ENCODE measurements at places on chromosomes 4 and X. TPM values are rescaled to one million over a fixed set of nuclear protein-coding genes. Genes with fewer than 3 reads are reported as not detected.

DNA sequence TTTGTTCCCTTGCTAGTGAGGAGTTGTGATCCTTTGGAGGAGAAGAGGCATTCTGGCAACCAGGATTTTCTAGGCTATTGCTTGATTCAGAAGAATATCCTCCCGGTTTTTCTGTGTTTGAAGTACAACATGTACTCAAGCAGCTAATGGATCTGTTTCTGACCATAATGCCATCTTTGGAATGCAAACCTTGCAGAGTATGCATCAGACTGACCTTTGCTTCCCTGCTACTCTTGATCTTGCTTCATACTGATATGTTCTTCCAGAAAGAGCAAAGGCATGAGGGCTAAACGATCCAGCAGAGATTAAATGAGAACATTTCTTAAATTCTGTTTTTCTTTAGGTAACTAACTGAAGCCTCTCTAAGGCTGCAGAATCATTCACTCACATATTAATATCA, 265.4 kb upstream of the SLC7A11 start:
- DNase-seq, result no peak

DNA sequence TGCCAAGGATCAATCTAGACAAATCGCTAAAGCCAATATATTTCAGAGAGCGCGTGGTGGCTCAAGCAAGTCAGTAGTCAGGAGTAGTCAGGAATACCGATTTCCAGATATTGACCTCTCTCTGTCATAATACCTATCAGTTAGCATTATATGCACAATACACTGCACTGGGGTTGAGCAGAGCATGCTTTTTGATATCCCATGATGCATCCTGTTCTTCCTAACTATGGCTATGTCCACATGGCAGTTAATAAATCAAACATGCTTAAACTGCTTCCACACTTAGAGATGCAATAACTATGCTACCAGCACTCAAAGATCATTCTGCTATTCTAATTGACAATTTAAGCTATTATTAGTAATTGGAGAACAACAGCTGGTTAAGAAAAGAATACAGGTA, 6.2 kb downstream of the BRWD3 start:
- DNase-seq, result no peak

DNA sequence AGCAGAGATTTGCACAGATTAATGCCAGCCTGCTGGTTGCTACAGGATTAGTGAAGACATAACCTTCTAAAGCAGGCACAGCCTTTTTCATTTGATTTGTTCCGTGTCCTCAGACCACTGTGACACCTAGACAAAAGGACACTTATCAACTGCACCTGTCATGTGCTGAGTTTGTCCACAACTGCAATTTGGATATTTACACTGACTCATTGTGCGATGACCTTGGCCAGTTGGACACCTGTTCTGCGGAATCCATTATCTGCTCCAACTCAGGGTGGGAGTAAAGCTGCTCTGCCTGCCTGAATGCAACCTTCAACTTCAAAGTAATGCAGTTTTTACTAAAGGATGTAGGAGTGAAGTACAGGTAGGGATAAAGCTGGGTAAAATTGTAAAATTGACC, 4.1 kb upstream of the NR0B1 start:
- DNase-seq, result no peak

- DNase-seq, result no peak
These were observed 69.3 kb upstream of the PCDH19 start for GRCh38 chrX:100479329-100479728.

- no peak for DNase-seq
These were observed 25.6 kb downstream of the FLNA start for GRCh38 chrX:154348646-154349358.

TCEAL6 gene
- total RNA-seq, result not detected

TMA16 gene
- 56.3 TPM for total RNA-seq

FGG gene
- total RNA-seq, result not detected

SPOCK3 gene
- 0.07 TPM for total RNA-seq

Measured in HT1080 (cell line).